Aorta (tissue), 5 donors: ENCODE measurements at places on chromosomes 11 and 22. TPM values are rescaled to one million over a fixed set of nuclear protein-coding genes. Genes with fewer than 3 reads are reported as not detected.

GRCh38 chr11:3382613-3383285, 3.8 kb upstream of the ZNF195 start:
- DNase-seq: no peak

KCTD14 gene
- 1.7 TPM for total RNA-seq

GRCh38 chr22:19765477-19766239, 5.1 kb downstream of the TBX1 start:
- no peak for DNase-seq

GRCh38 chr22:17079572-17079971, 5.2 kb upstream of the IL17RA start:
- DNase-seq: no peak

DNA sequence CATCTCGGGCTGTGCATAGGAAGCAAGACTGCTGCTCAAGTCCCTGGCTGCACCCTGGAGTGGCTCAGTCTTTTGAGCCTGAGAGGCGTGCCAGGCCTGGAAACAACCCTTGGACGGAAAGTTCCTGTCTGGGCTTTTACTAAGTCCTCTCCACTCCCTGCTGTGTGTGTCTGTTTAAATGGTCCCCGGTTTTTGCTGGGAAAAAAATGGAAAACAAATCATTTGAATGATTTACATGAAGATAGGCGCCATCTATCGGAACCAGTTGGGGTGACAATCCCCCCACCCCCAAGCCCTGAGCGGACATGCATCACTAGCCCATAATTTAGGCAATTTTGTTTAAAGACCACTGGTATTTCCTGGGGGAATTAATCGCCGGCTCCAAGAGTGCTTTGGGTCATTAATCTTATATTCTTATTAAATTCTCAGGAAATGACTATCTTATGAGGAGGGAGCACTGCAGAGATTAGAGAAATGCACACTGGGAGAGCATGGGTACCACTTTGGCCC, 2.7 kb upstream of the GAB2 start:
- peak; percentile 86 for DNase-seq

DNA sequence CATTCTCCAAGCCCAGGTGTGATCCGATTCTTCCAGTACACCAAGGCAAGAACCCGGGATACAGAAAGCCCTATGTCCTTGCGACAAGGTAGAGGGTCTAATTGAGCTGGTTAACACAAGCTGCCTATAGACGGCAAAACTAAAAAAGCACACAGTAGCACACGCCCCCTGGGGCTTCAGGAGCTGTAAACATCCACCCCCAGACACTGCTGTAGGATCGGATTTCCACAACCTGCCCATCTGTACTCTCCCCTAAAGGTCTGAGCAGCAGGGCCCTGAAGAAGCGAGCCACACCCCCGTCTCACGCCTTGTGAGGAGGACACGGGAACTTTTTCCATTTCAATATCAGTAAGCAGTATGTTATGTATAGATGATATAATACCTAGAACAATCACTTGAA, 624.7 kb downstream of the BUD13 start:
- no peak for DNase-seq

NECTIN1 gene
- total RNA-seq: 7.1 TPM

RIMBP3C gene
- 0.32 TPM for total RNA-seq

ATXN10 gene
- 112 TPM for total RNA-seq

GRCh38 chr11:7281079-7281478, 29.4 kb downstream of the SYT9 start:
- no peak for DNase-seq
